ENCODE measurements at places on chromosomes 16 and 17.

GRCh38 chr17:19979917-19980770, 2.5 kb upstream of the AKAP10 start:
- DNase-seq: no peak

- peak; percentile 45 for DNase-seq
These were observed 91.0 kb downstream of the GSG1L start for GRCh38 chr16:27972500-27972899.

- no peak for DNase-seq
These were observed 78.5 kb downstream of the WNT3 start for GRCh38 chr17:46739982-46740381.

DNA sequence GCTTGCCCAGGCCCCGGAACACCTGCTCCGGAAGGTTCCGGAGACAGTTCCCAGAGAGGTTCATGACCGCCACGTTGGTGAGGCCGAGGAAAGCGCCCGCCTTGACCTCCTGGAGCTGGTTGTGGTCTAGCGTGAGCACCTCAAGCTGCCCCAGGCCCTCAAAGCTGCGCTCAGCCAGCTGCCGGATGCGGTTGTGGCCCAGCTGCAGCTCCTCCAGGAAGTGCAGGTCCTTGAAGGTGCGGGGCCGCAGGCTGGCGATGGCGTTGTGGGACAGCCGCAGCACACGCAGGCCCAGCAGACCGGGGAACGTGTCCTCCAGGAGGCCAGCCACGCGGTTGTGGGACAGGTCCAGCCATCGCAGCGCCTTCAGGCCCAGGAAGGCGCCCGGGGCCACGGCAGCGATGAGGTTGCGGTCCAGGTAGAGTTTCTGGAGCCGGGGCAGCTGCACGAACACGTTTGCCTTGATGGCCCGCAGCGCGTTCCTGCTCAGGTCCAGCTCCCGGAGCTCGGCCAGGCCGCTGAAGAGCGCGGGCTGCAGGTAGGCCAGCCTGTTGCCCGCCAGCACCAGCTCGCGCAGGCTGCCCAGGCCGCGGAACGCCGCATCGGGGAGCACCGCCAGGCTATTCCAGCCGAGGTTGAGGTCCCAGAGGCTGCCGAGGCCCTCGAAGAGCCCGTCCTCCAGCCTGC, 2.1 kb downstream of the IGFALS start:
- no peak for DNase-seq

DNA sequence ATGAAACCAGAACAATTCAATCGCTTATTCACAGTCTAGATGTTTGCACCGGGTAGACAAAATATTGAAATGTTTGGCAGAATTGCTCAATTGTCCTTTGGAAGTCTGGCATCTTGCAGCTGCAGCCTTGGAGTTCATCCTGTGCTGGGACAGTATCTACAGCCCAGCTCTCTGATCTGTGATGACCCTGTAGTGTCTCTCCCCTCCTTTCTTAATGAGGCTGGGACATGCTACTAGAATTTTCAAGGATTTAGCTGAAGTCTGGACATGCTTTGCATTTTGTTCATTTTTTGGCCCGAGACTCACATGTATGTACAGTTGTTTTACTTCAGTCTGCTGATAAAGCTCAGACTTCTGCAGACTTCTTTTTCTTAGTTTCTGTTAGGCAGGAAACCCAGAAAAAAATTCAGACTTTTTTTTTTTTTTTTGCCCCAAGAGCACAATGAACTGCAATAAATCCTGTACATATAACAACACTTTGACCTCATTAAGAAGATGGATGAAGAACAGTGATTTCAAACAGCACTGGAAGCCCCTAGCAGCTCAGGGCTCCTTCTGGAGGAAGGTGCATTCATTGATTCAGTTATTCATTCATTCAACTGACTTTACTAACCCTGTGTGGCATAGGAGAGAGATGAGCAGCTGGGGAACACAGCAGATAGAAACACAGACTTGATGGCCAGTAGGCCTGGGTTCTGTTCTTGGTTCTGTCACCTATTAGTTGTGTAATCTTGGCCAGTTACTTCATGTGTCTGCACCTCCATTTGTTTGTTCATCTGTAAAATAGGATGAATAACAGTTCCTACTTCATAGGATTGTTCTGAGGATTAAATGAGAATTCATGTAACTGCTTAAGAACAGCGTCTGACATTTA, 210.0 kb downstream of the MAP2K4 start:
- DNase-seq: no peak

DNA sequence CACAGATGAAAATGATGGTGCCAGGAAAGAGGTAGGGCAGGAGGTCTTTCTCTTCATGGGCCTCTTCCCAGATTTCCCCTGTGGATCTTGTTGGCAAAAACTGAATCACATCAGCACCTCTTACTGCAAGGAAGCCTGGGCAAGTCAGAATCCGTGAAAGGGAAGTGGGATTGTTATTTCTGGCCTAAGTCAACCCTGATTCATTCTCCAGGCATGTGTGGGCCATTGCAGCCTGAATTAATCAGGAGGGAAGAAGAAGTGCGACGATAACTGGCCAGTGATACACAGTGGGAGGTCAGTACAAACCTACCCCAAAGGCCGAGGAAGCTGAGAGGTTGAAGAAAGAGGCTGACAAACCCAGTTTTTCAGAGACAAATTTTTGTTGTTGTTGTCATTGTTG, 17.9 kb upstream of the NSMCE1 start:
- DNase-seq: no peak

DNA sequence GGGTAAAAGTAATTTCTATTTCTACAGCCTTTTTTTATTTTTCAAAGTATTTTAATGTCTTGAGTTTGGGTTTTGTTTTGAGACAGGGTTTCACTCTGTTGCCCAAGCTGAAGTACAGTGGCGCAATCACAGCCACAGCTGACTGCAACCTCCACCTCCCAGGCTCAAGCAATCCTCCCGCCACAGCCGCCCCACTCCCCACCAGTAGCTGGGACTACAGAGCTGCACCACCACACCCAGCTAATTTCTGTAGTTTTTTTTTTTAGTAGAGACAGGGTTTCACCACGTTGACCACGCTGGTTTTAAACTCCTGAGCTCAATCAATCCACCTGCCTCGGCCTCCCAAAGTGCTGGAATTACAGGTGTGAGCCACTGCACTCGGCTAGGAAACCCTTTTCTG, 44.0 kb downstream of the TUBD1 start:
- no peak for DNase-seq

DNA sequence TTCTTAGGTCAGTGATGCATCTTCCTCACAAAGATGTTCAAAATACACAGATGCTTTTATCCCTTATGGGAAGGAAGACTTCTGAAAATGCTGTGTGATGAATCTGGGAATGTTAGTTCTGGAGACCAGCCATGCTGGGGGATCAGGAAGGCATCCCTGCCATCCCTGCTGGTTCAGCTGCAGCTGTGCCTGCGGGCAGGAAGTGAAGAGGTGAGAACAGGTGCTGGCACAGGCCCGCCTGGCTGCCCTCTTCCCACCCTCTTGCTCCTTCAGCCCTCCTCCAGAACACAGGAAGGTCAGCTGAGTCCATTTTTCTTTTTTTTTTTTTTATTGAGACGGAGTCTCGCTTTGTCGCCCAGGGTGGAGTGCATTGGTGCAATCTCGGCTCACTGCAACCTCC, 15.2 kb downstream of the RAB11FIP3 start:
- no peak for DNase-seq

DNA sequence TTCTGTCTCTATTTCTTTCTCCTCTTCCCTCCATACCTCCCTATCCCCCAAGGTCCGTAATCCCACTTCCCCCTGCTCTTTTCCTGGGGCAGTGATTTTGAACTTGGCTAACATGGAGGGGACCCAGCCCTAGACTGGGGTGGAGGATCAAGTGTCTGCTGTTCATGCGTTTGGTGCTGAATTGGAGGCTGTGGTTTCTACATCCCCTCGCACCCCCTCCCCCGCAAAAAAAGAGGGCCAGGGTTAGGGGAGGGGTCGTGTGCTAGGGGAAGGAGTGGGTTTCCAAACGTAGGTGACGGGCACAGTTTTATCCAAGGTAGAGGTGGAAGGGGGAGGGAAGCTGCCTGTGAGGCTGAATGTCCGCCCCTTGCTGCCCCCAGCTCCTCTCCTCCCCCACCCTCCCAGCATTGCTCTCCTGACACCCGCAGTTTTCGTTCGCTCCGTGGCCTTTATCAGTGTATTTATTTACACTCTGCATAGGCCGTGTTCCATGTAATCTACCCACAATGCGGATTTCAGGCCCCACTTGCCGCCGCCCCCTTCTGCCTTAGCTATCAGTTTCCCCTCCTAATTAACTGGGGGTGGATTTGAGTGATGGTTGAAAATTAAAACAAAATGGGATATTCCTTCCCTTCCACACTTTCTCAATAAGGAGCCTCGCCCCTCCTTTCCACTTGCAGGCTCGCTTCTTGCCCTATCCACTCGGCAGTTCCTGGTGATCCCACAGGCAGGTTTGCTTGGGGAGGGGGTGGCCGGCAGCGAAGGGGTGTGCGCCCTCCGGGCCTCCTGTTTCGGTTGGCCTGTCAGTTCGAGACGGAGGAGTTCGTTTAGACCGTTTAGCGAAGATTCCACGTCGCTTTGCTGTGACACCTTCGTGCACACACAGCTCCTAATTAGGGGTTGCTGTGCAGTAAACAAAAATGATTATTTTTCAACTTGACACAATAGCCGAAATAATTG, 2.0 kb downstream of the GNAO1 start:
- DNase-seq: no peak

DNA sequence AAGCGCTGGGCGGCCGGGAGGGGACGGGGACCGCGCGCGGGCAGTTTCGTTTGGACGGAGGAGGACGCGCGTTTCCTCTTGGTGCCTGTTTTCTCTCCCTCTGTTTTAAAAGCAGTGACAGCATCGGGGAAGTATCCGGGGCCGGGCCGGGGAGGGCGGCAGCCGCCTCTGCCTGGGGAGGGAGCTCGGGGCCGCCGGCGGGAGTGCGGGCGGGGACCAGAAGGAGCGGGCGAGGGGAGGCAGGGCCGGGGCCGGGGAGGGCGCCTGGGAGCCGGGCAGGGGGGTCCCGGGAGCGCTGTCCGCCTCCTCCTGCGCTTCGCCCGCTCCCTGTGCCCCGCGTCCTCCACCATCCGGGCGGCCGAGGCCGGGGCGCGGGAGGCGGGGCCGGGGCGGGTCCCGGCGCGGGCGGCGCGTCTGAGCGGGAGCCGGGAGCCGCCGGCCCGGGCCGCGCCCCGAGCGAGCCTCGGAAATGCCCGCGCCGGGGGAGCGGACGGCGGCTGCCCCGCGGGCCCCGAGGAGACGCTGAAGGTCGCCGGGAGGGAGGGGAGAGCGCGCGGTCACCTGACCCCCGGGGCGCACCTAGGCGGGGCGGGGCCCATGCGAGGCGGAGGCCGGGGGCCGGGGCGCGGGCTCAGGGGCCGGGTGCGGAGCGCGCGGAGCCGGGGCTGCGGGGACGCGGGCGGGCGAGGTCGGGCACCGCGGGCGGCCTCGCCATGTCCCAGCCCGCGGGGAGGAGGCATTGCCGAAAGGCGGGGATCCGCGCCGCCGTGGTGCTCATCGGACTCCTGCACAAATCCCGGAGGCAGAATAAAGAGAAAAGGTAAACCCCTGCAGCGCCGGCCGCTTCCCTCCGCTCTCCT, 57.3 kb downstream of the RAP1GAP2 start:
- DNase-seq: no peak

DNA sequence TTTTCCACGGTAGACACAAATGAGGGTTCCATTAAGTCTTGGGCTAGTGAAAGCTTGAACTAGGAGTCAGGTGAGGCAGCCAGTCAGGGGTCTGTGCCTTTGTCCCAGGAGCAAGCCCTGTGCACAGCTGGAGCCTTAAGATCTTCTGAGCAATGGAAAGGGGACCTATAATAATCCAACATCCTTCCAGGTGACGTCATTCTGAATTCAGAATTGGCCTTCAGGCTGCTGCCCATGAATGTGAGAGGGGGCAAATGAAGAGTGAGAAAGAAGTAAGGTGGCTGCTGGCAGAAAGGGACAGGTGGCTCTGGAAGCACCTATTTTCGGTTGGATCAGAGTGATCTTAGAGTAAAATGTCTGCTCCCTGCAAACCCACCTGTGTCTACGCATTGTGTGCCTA, 488.1 kb upstream of the CDH5 start:
- no peak for DNase-seq

GRCh38 chr16:22816475-22816874, 2.5 kb downstream of the HS3ST2 start:
- DNase-seq: no peak

GRCh38 chr16:52932321-52932720, 120.4 kb downstream of the CHD9NB start:
- DNase-seq: no peak

GRCh38 chr17:81000631-81001357, 9.2 kb downstream of the CHMP6 start:
- no peak for DNase-seq

DNA sequence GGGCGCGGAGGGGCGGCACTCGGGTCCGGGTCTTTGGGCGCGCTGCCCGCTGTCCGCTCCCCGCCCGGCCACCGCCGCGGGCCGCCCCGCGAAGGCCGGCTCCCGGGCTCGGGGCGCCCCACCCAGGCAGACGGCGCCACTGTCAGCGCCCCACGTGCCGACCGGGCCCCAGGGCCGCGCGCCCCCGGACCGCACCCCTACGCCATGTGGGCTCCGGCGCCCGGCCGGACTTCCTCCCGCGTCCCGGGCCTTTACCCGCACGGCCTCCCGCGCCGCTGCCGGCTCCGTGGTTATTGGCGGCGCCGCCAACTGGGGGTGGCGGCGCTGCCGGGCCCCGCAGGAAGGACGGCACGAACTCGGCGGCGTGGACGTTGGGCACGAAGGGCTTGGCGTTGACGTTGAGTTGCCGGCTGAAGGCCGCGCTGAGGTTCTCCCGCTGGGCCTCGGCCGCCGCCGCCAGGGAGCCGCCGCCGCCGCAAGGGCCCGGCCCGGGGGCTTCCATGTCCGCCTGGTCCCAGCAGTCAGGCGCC, 577 bp downstream of the GSPT1 start:
- no peak for DNase-seq

DNA sequence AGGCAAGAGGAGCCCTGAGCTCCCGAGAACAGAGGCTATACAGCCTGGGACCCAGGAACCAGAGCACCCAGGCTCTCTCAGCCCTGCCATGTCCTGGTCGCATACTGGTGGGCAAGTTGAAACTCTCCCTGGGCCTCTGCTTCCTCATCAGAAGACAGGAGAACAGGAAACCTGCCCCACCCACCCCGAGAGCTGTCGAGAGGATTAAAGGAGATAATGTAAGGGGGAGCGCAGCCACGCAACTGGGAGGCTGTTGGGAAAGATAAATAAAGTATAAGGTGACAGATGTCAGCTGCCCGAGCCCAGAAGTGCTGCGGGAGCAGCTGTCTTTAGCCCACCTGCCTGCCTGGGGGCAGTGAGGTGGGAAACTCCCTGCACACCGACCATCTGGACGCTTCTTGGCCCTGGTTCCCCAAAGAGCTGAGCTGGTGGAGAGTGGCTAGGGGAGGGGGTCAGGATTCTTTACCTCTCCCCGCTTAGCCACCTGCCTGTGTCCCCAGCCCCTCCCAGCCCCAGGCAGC, 6.8 kb downstream of the KIF19 start:
- no peak for DNase-seq

DNA sequence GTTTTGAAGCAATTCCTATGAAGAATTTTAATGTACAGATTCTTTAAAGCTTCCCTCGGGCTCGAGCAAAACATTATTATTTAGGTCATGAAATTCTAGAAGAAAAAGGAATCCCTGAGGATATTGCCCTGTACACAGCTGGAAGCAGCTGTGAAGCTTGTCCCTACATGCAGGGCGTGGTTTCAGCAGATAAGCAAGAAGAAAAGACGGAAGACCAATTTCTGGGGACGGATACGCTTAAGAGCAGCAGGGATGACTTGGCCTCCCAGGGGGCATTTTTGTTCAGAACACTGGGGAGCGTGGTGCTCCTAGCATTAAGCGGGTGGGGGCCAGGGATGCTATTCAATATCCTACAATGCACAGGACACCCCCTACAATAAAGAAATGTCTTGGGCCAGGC, 34.3 kb downstream of the LITAF start:
- DNase-seq: no peak

Data from GM19239 (cell line).